ENCODE measurements at places on chromosomes 3 and 15. TPM values are rescaled to one million over a fixed set of nuclear protein-coding genes. Genes with fewer than 3 reads are reported as not detected.

DNA sequence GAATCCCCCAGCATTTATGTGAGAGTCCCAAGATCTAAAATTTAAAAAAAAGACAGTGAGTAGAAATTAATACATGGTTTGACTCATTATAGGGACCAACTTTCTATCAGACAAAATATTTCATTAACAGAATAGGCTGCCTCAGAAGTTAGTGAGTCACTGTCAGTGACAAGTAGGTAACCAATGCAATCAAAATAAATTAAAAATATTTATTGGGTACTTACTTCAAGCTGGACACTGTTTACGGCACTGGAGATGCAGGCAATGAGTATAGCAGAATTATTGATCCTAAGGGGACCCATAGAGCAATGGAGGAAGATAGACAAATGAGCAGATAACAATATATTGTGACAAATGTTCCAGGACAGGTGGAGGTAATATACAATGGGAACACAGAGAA, 135.6 kb upstream of the BCL6 start:
- no peak for DNase-seq

GRCh38 chr3:15520804-15521572, 518 bp downstream of the COLQ start:
- DNase-seq, result no peak

DNA sequence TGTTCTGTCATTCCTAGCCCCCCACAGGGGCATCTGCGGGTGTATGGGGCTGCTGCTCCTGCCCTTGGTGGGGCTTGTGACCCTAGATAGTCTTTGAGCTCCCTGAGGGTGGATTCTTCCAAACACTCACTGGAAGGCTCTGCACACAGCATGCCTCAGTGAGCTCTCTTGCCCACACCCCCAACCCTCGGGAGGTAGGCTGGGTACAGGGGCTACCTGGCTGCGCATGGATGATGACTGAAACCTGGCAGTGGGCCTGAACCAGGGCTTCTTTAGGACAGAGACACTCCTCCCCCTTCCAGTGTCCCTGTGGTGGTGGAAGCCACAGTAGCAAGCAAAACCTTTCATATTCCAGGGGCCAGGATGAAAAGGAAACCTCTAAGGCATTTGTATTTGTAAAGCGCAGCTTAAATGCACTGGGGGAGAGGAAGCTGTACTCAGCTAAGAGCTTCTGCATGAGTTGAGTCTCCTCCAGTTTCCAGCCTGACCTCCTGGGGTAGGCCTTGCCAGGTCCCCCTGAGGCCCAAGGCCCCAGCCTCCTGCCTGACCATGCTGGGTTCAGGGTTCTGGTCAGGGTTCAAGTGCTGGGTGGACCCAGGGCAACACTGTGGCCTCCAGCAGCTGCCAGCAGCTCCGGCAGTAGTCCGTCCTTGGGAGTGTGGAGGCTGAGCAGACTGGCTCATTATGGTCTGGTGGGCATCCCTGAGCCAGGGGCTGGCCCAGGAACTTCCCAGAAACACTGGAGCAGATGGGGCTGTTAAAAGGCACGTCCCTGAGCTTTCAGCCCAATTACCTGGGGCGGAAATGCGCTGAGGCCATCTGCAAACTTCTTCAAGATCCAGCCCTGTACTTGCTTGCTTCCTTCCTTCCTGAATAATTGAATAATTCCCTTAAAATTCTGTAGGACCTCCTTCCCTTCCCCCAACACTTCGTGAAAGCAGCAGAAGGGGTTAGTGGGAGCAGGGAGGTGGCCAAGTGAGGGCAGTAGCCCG, 89.7 kb downstream of the HMG20A start:
- no peak for DNase-seq

DNA sequence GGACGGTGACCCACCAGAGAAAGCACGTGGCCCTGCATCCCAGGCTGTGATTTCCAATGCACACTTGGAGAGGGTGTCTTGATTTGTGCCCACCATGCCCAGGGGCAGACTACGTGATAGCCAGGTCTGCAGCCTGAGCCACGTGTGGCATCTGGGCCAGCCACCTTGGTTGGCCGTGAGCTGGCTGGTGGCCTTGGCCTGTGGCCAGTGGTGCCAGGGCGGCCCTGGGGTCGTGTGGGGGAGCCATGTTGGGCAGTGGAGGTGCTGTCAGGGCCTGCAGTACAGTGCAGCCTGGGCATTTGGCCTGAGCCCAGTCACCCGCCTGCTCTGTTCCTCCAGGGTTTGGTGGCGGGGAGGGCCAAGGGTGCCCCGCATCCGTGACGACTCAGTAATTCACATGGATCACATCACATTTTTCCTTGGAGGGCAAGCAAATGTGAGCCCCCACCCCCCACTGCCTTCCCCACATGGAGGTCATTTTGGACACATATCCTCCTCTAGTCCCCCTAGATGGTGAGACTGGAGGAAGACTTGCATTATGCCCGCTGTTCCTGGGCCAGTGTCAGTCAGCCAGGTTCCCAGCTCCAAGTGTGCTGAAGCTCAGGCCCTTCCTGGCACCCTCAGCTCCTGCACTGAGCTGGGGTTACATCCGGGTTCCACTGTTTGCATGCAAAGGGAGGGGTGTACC, 201.4 kb downstream of the UBE3A start:
- DNase-seq, result no peak

DNA sequence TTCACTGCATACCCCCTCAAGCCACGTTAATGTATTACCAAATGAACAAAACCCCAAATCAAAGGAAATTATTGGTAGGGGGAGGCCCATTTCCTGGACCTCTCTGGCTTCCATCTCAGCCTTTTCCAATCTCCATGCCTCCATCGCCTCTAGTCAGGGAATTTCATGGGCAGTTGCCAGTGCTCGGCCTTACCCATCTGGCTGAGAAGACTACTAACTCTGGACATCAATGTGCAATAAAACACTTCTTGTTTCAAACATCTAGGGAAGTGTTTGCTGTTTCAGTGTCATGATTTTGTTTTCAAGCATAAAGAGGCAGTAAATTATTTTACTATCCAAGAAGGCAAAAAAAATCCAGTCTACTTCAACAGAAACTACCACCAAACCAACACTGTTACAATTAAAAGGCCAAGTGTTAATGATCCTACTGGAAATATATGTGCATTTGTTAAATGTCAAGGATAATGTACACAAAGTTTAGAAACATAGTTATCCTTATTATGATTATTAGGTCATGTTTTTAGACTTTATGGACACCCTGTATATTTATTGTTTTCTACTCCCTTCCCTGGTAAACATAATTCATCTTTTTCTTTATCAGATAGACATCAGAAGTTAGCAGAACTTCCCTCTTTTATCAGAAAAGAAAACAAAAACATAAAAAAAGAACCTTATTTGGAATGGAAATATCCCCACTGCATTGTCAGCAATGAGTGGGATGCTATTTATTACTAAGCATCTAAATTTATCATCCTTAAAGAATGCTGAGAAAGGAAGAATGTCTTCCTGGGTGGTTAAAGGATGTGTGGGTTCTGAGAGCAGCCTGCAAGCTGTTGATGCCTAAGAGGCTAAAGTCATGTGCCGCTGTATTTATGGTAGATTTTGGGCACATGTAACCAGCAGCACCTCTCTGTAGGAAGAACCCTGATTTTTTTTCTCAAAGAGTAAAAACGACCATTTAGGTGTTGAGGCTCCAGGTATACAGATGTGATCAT, 15.2 kb downstream of the LDHAL6B start:
- no peak for DNase-seq

GRCh38 chr3:58441514-58442450, 8.2 kb upstream of the PDHB start:
- no peak for DNase-seq

DNA sequence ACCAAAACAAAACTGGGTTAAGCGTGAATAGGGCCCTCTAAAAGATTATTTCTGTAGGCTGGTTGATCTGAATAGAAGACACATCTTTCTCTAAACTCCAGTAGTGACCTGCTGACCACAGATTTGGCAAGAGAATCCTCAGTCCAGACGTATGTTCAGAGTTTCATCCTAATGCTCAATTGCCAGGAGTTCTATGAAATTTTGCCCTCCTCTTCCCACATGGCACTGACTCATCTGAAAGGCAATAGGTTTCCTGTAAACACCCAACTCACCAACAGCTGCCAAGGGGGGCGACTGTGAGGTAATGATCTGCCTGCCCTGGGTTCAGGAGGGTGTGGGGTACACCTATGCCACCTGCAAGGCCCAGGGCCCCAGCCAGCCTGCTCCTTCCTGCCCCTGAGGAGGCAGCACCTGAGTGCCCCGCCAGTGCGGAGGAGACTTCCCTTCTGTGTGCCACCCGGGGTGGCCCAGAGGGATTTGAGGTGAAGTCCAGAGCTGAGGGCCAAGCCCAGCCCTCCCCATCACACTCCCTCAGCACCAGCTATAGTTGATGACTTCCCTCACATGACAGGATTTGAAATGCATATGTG, 8.4 kb upstream of the PLA2G4D start:
- no peak for DNase-seq

DNA sequence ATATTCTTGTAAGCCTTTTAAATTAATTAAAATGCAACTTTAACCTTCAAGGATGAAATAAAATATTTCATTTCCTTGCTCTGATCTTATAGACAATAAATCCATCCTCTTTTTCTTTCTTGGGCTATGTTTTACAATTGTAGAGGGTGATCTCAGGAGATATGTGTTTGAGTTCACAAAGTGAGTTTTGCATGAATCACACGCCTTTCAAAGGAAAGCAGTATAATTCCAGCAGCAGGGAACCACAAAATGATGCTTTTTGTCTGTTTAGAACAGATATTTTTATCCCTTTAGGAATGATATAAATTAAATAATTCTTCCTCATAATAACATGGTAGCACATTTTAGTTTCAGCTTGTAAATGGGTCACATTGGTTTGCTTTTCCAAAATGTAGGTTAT, 191.2 kb downstream of the SEMA6D start:
- no peak for DNase-seq

DNA sequence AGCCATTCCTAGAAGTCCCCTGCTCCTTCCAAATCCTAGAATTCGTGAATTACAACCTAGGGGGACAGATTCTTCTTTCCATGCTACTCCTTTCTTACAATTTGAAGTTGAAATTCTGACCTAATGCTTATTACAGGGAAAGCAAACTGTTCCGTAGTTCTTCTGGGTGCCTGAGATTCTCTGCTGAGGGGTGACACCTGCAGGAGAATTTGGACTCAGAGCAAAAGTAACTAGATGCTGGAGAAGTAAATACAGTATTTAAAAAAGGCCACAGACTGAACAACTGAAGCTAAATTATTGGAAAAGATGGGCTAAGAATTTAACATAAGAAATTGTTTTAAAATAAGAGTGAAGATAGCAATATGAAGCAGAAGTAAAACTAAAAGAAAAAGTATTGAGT, 37.9 kb downstream of the ACAD9 start:
- DNase-seq, result no peak

DNA sequence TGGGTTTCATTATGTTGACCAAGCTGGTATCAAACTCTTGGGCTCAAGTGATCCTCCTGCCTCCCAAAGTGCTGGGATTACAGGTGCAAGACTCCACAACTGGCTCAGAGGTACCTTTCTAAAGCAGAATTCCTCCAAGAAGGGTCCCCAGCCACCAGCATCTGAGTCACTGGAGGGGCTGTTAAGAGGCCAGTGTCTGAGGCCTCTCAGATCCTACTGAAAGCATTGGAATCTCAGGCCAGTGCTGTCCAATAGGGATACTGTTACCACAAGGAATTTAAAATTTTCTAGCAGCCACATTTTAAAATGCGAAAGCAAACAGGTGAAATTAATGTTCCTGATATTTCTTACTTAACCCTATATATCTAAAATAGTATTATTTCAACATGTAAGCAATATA, 1.3 kb downstream of the CAV3 start:
- no peak for DNase-seq

GRCh38 chr3:52072020-52072419, 15.6 kb upstream of the DUSP7 start:
- no peak for DNase-seq

DNA sequence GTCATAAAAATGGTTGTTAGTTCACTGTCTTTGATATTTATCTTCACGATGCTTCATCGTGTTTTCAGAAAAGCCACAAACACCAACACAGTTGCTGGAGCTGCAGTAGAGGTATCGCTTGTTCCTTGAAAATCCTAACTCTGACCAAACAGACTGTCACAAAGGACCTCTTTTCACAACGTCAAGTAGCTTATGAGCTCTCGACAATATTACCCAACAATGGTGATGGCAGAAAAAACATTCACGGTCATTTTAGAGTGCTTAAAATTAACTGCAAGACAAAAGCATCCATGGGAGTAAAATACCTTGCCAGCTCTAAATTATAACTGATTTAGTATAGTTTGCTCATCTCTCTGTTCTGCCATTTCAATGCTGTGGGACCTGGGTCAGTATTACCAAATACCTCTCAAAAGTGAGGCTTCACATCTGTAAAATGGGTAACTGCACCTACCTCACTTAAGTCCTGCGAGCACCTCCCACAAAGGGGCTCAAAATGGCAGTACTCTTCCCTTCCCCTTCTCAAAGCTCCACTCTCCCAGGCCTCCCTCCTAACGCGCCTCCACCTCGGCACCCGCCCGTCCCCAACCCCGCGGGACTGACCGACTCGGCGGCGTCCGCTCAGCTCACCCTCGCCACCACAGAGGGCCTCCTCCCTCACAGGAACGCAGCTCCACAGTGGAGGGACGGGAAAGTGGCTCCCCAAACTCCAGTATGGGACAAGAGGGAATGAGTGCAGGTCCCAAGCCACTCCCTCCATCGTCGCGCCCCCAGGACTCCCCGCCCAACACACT, 546 bp downstream of the TRIM59 start:
- peak; percentile 51 for DNase-seq

DNA sequence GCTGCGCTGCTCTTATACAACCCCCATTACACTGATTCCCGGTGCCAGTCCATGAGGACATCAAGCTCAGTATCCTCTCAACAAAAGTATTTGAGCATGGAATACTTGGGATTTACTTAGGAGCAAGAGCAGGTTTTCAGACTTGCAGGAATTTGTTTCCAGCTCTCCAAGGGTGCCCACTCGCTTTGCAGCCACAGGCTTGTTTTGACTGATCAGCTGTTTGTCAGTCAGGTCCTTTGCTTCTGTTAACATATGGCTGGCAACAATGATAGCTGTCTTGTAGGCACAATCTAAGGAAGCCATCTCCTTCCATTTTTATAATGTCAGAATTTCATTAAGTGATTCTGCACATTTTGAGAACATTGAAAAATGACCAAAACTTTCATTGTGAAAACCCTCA, 38.2 kb upstream of the MCF2L2 start:
- DNase-seq, result no peak

DNA sequence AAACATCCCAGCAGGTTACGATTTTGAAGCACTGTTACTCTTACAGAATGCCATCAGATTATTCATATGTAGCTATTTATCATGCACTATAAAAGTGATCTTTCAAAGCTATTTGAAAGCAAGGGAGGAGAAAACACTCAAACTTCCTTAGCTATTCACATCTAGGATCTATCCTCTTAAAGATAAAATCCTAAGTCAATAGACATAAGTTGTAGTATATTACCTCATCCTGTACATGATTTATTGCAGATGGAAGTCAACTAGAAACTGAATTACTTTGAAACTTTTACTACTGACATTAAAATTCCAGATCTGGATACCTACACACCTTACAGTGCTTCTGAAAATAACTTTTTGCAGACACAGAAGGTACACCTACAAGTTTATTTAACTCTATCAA, 197.2 kb downstream of the MEIS2 start:
- no peak for DNase-seq

The MORC1 gene
- 0.42 TPM for polyA plus RNA-seq

The COLQ gene
- polyA plus RNA-seq, result 0.25 TPM

The KLF15 gene
- 3.2 TPM for polyA plus RNA-seq

The CFAP100 gene
- polyA plus RNA-seq, result not detected

The SEMA6D gene
- not detected for polyA plus RNA-seq

The TTLL13 gene
- polyA plus RNA-seq, result not detected

The SLC28A2 gene
- not detected for polyA plus RNA-seq

Measured in K562 (cell line).